SW 1271 (cell line): ENCODE measurements at places on chromosomes 4 and X.

- DNase-seq: no peak
Measured at GRCh38 chrX:38669428-38669827, 108.1 kb downstream of the TSPAN7 start.

DNA sequence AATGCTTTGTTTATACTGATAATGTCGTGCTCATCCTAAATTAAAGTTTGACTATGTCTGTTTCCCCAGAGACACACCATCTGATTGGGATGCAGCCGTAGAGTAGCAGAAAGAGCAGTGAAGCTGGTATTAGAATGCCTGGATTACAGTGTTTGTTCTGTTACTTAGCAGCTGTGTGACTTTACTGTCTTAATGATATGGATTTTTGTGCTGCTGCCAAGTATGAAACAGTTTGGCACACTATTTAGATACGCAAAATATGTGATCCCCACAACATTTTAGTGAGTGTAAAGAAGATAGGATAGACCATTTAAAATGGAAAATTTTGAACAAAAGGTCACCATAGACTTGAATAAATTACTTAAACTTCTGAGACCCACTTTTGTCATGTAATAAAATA, 1.2 kb upstream of the CHIC1 start:
- DNase-seq: no peak

DNA sequence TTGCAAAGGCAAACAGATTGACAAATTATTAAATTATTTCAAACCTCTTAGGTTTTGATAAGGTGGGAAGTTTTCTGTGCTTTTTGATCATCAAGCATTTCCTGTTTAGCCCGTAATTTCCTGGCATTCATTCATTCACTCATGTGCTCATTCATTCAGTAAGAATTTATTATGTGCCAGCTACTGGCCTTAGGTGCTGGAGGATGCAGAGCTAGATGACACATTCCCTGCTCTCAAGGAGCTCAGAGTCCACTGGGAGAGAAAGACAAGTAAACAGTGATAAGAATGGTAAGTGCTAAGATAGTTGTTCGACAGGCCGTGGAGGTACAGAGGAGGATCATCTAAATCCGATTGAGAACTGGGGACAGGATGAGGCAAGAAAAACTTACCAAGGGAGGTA, 153.0 kb downstream of the DCTD start:
- no peak for DNase-seq

DNA sequence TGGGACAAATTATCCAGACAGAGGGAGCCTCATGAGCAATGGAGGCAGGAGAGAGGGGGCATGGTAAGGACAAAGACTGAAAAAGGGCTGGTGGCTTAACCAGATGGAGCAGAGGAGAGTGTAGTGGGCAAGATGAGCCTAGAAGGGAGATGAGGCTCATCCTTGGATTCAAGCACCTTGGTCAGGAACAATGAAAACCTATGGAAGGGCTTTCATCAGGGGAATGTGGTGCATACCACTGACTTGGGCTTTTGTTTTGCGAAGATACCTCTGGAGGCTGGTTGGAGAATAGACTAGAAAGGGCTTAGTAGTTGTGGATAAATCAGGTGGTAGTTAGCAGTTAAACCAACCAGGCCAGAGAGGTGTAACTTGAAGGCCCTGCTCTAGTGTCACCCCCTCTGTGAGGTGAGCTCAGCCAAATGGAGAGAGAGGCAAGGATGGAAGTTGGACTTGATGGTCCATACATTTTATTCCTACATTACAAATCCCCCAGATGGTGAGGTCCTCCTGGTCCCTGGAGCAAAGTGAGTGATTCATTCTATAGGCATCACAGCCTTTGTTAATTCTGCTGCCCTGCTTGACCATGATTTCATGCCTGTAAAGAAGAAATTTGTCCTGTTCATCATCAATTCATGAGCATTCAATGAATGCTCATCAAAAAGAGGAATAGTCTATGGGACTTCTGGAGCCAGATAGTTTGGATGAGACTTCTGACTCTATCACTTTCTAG, 264.8 kb upstream of the IGFBP7 start:
- DNase-seq: no peak

- peak; percentile 0 for DNase-seq
Measured at GRCh38 chrX:30275498-30275897, 28.6 kb downstream of the MAGEB1 start.
